Adipocyte (in vitro differentiated cells): ENCODE measurements at places on chromosomes 11 and 22.

DNA sequence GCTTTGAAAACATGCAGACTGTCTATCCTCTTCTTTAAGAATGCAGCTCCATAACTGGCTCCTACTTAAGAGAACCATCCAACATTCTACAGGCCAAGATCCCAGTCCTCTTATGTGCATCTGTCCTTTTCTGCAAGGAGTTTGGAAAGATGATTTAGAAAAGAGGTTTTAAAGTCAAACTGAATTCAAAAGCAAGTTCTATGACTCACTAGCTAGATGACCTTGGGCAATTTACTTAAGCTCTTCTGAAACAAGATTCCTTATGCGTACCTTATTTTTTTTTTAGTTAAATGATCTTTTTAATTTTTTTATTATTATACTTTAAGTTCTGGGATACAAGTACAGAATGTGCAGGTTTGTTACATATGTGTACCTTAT is 29.2 kb downstream of the GUCY1A2 start:
- peak; percentile 72 for DNase-seq

GRCh38 chr11:15793043-15793996 is 563.0 kb downstream of the SOX6 start:
- peak; percentile 29 for DNase-seq

- no peak for DNase-seq
Measured at GRCh38 chr22:34070051-34070450, 149.8 kb upstream of the LARGE1 start.

DNA sequence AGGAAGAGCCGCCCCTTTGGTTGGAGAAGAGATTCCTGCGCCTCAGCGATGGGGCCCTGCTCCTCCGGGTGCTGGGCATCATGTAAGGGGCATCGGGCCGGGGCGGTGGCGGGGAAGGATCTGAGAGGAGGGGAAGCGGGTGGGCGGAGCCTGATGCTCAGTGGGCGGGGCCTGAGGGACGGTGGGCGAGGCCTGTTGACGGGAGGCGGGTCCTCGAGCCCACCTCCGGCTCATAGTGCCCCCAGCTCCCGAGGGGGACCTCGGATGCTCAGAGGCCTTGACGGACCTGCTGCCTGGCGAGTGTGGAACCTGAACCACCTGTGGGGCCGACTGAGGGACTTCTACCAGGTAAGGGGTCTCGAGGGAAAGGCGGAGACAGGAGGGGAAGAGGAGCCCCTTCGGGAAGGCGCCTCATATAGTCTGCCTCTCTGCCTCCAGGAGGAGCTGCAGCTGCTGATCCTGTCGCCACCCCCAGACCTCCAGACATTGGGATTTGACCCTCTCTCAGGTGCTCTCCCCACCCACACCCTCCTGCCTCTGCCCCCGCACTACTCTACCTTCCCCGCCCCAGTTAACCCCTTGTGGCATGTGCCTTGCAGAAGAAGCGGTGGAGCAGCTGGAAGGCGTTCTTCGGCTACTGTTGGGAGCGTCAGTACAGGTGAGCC is 799 bp downstream of the CCDC88B start:
- no peak for DNase-seq

DNA sequence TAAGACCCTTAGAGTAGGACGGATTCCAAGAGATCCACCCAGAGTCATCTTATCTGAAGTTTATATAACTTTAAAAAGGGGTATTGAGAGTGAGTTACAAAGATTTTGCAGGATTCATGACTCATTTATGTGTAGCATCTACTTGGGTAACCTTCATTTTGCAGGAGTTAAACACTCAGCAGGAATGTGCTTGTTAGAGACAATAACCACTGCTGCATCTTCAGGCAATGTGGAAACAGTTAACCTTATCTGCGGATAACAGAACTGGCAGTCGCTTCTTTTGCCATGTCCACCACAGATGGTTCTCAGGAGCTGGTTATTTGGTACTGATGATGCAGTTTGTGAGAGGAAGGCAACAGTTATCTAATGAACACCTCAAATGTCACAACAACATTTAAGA is 417.9 kb upstream of the DDI1 start:
- peak; percentile 40 for DNase-seq

DNA sequence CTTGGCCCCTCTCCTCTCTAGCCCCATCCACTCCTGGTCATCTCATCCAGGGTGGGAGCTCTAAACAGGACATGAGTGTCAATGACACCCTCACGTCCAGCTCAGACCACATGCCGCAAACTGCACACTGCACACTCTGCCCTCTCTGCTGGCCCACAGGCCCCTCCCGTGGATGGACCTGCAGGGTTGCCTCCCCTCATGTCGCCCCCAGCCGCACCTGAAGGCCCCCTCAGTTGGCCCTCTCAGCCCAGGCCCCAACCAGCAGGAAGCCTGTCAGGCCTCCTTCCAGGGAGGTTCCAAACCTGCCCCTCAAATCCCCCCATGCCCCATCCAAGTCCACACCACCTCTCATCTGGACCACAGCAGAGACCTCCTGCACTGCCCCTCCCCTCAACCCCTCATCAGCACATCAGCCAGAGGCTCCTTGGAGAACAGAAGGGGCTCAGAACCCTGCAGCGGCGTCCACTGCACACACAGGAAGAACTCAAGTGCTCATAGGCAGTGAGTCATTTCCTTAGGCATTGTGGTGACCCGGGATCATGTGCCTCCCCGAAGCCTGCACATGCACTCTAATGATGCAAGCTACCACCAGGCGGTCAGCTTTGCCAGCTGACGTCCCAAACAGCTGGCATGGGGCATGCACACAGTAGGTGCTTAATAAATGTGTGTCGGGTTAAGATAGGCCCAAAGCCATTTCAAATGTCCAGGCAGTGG is 12.9 kb upstream of the CDKN1C start:
- DNase-seq: peak; percentile 78

DNA sequence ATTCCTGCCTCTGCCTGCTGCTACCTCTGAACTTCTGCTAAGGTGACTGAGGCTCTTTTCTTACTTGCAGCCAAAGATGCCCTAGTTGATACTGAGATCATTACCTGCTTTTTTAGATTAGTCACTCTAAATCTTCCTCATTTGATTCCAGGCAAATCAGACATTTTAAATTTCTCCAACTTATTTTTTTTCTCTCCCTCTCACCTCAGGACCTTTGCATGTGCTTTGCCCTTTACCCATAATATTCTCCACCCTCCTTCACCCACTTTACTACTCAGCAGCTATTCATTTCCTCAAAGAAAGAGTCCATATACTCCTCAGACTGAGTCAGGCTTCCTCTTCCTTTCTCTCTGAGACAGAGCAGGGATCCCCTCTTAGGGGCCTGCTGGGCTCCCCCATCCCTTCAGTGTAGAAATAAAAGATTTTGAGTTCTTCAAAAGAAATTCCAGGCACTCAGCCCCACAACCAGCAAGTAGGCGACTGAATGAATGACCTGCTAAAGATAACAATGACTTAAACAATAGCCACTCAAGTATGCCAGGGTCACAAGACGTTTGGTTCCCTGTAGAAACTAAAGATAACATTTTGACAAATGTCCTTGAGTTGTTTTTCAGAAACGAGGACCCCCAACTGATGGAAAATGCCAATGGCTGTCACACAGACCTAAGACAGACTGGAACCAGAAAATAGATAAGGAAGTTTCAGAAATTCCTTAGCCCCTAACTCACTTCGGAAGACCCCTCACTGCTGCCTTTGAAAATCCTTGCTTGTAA is 104.2 kb downstream of the MTNR1B start:
- no peak for DNase-seq

GRCh38 chr22:44369293-44369661 is 56.5 kb upstream of the SHISAL1 start:
- no peak for DNase-seq

DNA sequence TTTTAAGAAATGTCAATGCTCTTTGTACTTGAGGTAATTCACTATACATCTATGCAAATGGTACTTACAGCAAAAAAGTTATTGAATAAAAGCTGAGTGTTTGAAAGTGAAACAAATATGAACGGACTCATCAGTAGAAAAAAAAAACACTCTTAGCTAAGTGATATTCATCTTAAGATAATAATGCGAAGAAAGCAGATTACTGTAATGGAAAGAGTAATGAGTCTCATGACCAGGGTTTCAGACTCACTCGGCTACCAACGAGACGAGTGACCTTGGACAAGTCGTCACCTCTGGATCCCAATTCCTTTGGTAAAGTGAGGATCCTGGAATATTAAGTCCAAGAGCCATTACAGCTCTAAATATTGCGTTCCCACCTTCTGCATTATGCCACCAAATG is 57.0 kb downstream of the PACSIN2 start:
- no peak for DNase-seq

- DNase-seq: peak; percentile 79
Measured at GRCh38 chr11:1876361-1877063, 15.2 kb downstream of the PRR33 start.
